ENCODE measurements at places on chromosomes 6 and 20.

DNA sequence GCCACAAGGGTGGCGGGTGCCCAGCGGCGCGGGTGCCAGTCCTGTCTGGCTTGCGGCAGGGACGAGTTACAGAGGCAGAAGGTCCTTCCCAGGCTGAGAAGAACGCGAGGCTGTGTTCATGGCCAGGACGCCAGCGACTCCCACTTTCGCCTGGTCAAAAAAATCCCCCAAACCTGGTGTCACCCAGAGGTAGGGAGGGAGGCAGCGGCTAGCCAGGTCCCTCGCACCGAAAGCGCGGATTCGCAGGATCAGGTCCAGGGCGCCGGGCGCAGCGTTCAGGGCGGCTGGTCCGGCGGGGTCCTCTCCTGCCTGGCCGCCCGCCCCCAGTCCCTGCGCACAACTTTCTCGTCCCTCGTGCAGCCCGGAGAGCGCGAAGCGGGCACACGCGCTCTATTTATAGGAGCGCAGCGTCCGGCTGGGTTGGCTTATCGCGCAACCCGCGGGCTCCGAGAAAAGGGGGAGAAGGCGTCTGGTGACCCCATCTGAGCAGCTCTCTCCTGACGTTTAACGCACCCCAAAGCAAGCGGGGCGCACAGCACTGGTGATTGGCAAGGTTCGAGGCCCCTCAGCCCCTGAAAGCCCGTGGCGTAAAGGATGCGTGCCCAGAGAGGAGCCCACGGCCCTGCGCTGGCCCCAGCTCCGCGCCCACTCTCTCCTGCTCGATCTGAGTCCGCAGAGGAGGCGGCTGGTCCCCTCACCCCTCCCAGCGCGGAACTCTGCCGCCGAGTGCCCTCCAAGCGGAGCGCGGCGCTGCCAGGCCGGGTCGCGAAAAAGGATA lies 519 bp downstream of the CBLN4 start:
- no peak for DNase-seq

DNA sequence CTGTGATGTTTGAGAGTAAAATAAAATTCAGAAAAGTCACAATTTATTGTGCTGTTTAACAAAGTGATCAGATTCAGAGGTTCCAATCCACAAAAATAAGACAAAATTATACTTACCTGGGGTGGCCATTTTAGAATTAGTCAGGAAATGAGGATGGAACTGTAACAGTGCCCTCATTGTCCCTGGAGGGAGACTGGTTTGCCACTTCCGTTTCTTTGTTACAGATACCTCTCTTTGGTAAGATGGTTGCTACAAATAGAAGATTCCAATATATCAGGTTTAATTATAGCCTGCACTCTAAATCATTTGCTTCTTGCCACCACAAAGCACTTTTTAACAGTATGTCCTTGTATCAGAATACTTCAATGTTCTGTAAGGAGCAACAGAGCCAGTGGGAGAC lies 95.6 kb downstream of the CTNNBL1 start:
- DNase-seq = no peak

DNA sequence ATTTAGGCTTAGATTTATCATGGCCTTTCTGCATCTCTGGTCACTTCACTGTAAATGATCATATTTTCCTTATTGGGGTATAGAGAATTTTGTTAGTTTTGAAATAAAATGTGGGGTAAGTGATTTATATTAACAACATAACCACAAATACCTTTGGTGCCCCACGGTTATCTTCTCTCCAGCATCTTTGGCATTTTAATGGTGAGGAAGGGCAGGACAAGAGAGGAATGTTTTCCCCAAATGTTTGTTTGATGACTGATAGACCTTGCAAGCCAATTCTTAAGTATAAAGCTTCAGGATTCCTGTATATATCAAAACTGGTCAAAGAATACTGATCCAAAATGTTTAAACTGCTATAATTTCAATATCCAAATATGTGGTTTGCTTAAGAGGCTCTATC lies 171.6 kb upstream of the SMLR1 start:
- DNase-seq = no peak

GRCh38 chr6:106546691-106547414 lies 82.4 kb downstream of the RTN4IP1 start:
- DNase-seq = no peak

DNA sequence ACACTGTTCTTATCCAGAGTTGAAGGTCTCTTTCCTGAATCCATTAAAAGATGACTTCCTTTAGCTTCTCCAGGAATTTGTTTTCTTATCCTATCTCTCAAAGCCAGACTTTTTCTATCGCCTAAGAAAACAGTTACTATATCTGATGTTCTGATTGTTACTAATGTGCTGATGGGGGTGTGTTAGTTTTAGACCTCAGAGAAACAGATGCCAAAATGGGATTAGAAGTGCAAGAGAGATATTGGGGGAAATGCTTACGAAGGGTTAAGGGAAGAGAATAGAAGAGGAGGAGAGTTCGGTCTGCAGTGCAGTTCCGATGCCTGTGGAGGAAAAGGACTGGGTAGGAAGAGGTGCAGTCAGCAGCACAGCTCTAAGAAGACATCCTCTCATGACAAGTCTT lies 35.7 kb upstream of the ADGRG6 start:
- no peak for DNase-seq
